Right forelimb (tissue), 1 donor: ENCODE measurements at places on chromosomes 3 and 15.

- DNase-seq = no peak
Measured at GRCh38 chr3:67000009-67000408, 1.9 kb downstream of the KBTBD8 start.

DNA sequence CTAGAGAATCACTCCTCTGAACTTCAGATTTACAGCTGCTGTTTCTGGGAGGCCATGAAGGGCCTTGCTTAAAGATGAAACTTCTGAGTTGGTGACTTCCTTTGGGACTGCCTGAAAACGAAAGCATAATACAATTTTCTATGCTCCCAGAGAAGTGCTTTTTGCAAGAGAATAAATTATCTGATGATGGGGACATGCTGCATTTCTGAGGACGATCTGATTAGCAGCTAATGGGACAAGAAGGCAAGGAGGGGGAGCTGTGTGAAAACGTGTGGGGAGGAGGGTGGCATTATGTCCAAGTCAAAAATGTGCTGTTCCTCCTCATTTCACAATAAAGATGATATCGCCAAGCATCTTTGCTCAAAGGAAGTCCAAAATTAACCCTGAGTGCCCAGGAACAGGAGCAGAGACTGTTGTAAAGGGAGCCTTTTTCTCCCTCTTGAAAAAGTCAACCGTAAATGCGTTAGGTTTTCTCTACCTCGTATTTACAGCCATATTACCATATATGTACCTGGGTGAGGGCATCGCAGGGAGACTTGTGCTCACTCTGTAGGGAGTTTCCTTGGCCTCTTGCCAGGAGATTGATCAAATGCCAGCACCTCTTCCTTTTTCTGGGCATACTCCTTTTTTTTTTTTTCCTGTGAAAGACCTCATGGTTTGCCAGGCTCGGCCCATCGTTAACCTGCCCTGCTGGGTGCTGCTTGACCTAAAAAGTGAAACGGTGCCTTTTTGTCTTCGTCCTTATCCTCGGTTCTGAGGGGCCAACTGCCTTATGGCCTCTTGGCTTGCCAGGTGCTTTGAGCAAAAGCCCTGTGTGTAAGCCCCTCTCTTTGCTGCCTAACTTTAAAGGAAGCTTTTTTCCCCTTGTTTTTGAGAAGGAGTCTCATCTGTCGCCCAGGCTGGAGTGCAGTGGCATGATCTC lies 11.5 kb downstream of the ITPR1 start:
- DNase-seq = no peak

DNA sequence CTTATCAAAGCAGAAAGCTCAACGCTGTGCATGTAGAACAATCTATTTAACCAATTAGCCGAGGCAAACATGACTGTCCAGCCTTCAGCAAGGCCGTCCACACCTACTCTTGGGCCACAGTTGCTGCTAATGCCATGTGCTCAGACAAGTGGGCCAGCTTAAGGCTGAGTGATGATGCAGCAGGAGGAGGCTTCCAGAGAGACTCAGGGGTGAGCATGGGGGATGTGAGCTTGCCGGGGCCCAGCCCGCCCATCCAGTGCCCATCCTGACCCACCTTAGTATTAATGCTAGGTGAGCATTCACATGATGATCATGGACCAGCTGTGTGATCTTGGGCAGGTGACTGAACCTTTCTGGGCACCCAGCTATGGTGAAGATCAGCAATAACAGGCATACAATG lies 150.1 kb downstream of the TPRA1 start:
- no peak for DNase-seq

DNA sequence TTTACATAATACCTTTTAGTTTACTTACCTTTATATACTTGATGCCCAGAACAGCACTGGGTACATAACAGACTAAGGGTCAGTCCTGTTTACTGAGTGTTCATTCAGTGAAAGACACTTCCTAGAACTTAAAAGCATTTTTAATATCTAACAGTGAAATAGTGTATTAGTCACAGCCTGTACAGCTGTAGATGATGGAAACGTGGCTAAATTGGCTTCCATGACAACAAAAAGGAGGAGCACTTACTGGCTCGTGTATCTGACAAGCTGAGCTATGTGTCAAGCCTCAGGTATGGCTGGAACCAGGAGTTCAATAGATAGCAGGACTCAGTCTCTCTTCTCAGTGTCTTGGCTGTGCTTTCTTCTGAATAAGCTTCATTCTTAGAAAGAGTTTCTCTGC lies 40.2 kb downstream of the CMTM8 start:
- no peak for DNase-seq

DNA sequence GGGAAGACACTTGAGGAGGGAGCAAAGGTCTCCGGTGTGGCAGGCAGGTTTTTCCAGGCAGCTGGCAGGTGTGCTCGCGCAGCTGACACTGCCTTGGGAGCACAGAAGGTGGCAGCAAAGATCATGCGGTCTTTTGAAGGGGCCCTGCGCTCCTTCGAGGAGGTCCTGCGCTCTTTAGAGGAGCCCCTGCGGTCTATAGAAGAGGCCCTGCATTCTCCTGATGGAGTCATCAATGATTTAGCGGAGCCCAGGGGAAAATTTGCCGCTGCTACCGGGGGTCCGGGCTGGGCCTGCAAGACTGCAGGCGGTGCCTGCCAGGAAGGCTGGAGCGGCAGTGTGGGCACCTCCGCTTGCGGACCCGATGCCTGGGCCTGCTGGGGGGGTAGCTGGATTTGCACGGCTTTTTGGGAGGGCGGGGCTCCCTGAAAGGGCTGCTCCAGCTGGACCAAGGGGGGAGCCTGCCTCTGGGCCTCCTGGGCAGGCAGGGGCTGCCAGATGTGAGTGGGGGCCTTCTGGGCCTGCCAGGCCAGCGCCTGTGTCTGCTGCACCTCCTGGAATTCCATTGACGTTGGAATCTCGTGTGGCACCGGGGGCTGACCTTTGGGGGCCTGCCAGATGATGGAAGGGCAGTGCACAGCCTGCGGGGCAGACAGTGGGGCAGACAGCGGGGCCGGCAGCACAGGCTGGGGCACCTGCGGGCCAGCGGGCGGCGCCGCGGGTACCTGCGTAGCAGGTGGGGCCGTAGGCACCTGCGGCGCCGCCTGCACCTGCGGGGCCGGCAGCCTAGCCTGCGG lies 2.1 kb downstream of the MAGEL2 start:
- peak; percentile 47 for DNase-seq

- DNase-seq = no peak
Measured at GRCh38 chr15:94480289-94480834, 249.0 kb downstream of the MCTP2 start.

GRCh38 chr3:177201700-177202397 lies 4.6 kb upstream of the TBL1XR1 start:
- DNase-seq = no peak

GRCh38 chr3:38722781-38723568 lies 73.5 kb upstream of the SCN5A start:
- DNase-seq = no peak
